NCI-H2029 (cell line): ENCODE measurements at places on chromosomes 12 and 14.
A peak's percentile ranks its signal among the peaks of the same experiment; 100 is the strongest.

DNA sequence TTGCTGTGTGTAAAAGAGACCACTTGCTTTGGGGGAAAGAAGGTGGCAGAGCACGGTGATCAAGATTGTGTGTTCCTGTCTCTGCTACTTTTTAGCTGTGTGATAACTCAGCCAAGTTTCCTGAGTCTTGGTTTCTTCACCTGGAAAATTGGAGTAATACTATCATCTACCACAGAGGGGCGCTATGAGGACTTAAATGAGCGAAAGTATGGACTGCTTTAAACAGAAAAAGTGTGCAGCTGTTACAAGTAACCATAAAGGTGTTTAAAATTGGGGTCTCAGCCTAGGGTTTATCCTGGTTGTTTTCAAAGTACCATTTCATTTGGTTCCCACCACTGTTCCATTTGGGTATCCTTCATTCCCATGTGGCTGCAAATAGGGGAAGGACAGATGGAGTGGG, 65.9 kb upstream of the WSCD2 start:
- no peak for DNase-seq

GRCh38 chr12:109949089-109949488, 47.1 kb downstream of the GIT2 start:
- DNase-seq, result no peak

DNA sequence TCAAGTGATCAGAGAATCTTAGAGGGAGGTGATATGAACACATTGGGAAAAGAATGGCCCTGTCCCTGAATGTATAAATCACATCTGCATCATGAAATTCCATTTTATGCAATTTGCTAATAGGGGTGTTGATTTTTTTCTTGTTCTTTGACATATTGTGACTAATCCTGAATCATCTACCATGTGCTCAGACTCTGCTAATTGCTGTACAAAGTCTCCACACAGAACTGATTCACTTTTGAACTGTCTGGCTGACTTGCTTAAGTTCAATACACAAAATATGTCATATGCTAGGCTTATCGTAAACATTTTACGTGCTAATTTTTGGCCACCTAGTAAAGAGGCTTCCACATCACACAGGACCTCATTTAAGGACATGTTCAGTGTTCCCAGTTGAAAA, 2.6 kb downstream of the TMEM132D start:
- DNase-seq, result no peak

- DNase-seq, result peak; percentile 49
Observed at GRCh38 chr14:38171197-38171596, 36.5 kb upstream of the SSTR1 start.

DNA sequence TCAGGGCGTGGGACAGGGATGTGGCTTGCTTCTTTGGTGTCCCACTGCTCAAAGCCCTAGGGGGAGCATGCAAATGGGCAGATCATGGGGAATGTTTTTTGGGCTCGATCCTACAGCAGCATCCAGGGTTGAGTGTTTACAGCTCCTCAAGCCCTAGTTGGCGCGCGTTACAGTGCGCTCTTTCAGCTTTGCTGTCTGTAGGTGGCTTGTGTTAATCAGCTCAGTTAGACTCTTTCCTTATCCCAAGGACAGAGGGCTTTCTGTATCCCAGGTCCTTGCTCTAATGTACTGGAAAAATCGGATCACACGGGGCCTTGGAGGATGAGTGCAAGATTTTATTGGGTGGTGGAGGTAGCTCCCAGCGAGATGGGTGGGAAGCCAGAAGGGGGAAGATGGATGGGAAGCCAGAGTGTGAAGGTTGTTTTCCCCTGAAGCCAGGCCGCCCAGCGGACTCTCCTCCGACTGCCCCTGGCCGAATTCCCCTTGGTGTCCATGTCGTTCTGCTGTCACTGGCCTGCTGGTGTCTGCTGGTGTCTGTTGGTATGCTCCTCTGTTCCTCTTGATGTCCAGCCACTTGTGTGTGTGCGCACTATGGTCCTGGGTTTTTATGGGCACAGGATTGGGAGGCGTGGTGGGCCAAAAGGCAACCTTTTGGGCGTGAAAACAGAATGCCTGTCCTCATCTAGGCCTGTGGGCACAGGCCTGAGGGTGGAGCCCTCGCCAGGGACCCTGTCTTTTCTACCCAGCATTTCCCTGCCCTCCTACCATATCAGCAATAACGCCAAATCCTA, 10.7 kb upstream of the TXNRD1 start:
- DNase-seq, result no peak

GRCh38 chr14:54338696-54339317, 58.0 kb upstream of the CDKN3 start:
- DNase-seq, result no peak

GRCh38 chr12:58673021-58673420, 247.3 kb downstream of the LRIG3 start:
- no peak for DNase-seq

DNA sequence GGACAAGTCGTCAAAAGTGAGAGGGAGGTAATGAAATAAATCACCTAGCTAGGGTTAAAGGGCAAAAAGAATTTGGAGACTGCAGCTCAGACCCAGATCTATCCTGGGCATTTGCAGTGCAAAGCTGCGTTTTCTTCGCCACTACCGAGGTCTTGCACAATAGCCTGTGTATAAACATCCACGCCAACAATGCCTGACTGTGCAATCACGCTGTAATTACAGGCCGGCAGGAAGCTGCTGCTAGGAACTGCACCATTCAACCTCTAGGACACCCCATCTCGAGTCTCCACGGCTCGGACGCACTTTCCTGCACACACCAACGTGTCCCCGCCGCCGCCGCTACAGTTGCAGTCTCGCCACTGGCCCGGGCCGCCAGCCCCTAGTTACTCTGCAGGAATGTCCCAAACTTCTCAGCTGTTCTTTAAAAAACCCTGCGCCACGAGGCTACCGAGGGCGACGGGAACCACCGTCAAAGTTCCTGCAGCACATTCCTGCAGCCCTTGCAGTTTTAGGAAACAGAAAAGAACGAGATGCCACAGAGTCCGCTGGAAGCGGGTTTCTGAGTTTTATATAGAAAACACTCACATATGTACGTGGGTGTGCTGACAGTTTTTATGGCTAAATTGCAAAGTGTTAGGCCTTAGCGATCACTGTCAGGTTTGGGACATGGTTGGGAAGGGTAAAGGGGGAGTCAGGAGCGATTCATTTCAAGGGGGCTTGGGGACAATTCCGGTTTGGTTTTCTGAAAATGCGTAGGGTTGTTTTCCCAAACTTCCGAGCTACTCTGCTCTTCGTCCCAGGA, 65.6 kb upstream of the PTGR2 start:
- no peak for DNase-seq

DNA sequence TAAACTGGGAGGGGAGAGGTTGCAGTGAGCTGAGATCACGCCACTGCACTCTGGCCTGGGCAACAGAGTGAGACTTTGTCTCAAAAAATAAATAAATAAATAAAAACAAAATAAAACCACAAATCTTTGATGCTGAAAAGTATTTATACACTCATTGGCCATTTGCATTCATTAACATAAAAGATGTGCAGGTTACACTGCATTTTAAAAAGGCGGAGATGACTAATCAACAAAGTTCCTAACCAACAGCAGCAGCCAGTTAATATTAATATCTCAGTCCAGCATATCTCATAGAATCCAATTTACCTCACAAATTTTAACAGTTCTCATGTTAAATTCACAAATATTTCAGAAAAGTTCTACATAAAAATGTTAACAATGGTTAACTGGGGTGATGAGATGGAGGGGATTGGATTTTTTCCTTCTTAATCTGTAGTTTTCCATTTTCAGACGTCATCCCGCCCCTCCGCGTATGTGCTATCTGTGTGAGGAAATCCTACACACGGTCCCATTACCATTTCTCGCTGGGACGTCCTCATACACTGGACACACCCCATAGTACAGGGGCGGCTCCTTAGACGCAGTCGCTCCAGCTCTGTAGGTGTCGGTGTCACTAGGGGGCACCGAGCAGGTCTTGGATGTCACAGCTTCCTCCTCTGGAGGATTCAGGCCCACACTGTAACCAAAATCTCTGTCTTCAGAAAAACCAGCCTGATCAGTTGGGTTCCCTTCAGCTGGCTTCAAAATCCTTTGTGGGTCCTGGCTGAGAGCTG, 7.3 kb downstream of the ANKLE2 start:
- DNase-seq, result no peak

DNA sequence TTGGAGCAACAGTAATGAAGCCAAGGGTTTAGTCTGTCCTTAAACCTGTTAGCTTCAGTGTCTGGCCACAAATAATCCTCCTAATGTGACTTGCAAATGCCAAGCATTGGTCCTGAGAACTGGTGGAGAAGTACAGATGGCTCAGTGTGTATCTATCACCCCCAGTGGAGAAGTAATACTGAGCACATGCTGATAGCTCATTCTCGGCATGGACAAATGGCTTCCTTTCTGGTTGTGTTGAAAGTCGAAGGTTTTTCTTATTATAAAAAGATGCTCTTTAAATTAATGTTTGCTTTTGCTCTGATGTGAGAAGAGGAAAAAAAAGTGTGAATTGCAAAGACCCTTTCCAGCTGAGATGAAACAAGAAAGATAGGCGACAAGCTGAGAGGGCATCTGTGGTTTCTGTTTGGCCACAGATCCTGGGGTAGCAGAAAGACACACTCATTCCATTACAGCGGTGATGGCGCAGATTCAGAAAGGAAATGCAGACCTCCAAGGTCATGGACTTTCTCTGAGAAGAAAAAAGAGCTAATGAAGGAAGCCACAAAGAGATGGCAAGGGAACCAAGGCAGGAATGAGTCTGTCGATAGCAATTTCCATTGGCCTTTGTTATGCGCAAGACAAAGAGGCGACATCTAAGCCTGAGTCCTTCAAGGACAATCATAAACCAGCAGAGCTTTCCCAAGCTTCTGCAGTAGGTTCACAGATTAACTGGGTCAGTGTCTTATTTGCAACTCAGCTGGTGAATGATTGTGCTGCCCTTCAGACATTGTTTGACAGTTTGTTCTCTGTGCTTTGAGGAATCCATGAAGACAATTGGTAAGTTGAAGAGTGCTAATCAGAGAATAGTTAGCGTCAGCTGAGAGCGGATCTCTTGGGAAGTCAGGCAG, 155.5 kb upstream of the RGS6 start:
- DNase-seq, result no peak

DNA sequence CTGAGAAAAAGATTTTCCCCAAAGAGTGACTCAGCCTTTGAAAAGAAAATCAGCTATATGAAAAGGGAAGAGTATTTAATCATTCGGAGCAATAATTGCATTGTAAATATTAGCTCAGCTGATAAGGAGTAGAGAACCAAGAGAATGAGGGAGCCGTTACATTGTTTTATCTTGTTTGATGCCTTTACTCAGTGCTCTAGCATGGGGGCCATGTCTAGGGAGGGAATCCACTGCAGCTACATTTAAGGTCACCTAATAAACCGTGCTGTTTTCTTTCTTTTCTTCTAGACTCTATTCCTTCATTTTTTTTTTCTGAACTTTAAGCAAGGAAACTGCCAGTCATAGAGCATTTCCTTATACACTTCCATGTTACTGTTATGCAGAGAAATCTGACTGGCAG, 447.0 kb downstream of the DIO2 start:
- DNase-seq, result no peak

GRCh38 chr12:115597157-115597712, 680.3 kb downstream of the MED13L start:
- DNase-seq, result peak; percentile 42

- DNase-seq, result no peak
Observed at GRCh38 chr12:41108032-41108431, 80.1 kb upstream of the PDZRN4 start.

- no peak for DNase-seq
Observed at GRCh38 chr14:102187044-102187443, 47.3 kb downstream of the WDR20 start.

DNA sequence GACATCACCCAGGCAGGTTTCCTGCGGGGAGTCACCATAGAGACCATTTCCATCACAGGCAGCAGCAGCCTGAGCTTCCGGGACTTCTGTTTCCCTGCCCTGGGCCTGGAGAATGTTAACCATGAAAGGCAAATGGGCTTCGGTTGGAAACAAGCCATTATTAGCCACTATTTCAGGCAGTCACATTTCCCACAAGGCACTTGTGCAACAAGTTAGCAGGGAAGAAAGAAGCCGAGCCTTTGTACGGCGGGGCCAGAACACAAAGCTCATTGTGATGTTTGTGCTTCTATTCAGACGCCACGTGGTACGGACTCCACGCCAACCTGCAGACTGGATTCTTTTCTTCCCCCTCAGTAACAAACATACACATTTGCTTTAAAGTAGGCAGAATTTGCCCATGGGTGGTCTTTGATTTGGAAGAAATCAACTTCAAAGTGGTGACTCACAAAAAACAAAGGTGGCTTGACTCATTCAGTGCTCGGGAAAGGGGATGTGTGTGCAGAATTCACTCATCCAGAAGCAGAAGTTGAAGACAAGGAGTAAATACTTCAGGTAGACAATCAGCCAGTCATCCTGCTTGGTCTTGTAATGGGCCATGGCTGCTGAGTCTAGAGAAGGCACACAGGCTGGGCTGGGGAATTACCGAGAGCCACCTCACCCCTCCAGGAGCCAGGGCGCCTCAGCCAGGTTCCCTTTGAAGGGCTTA, 154.2 kb upstream of the PRMT8 start:
- no peak for DNase-seq

DNA sequence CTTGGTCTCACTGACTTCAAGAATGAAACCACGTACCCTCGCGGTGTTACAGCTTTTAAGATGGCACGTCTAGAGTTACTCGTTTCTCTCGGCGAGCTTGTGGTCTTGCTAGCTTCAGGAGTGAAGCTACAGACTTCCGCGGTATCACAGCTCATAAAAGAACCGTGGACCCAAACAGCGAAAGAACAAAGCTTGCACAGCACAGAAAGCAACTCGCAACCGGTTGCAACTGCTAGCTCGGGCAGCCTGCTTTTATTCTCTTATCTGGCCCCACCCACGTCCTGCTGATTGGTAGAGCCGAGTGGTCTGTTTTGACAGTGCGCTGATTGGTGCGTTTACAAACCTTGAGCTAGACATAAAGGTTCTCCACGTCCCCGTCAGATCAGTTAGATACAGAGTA, 4.2 kb upstream of the CLEC4C start:
- no peak for DNase-seq

GRCh38 chr12:81726634-81727033, 32.5 kb downstream of the PPFIA2 start:
- no peak for DNase-seq

DNA sequence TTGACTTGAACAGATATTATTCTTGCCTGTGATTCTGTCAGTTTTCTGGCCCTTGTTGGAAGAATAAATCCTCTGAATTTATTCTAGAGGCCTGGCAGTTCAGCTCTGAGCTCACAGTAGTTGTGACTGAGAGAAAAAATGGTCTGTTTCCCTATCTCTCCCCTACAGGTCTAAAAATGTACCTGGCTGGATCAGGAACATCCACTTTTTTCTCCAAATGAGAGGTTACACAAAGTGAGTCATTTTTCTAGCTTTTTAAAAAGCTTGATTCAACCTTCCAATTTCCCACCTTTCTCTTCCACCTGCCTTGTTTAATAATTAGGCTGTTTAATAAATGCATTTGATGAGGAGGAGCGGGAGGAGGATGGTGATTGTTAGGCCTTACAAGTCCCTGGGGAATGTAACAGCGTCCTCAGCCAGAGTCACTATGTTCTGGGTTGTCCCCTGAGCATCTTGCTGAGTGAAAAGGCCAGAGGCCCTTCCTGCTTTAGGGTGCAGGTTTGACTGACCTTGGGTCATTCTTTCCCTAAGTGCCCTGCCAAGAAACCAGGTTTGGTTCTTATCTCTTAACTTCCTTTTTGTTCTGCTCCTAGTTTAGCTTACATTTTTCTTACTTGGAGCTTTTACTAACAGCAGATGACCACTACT, 91.7 kb upstream of the FUT8 start:
- no peak for DNase-seq

GRCh38 chr12:71752891-71753290, 1.8 kb upstream of the RAB21 start:
- no peak for DNase-seq
